Inflammatory macrophage (primary cell): ENCODE measurements at places on chromosomes 13 and 19.

DNA sequence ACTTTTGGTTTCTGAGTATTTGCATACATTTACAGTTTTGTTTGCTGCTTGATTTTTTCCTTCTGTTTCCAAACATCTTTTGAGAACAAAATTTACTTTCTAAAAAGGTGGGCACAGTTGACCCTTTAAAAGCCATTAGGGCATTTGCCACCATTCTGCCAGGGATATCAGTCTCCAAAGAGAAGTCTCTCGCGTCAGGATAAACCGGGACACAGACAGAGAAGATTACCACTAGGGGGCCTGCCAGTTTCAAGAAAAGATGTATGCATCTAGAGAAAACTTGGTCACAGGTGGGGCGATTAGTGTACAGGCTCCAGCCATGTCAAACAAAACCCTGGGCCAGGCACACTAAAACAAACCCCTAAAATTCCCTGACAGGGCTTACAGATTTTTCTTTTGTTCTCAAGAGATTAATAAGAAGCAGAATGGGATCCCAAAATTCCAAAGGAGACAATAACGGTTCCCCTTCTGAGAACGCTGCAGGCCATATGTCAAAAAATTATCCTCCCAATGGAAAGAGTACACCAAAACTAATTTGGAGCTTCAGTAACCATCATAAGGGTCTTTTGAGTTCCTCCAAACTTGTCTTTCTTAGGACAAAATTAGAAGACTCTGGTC lies 10.7 kb upstream of the PABPC3 start:
- no peak for DNase-seq

- no peak for DNase-seq
Observed at GRCh38 chr13:80430561-80430960, 89.6 kb upstream of the SPRY2 start.

- peak; percentile 55 for DNase-seq
Observed at GRCh38 chr19:8194528-8195267, 14.5 kb upstream of the CERS4 start.

GRCh38 chr13:105805892-105806627 lies 729.4 kb downstream of the EFNB2 start:
- no peak for DNase-seq

DNA sequence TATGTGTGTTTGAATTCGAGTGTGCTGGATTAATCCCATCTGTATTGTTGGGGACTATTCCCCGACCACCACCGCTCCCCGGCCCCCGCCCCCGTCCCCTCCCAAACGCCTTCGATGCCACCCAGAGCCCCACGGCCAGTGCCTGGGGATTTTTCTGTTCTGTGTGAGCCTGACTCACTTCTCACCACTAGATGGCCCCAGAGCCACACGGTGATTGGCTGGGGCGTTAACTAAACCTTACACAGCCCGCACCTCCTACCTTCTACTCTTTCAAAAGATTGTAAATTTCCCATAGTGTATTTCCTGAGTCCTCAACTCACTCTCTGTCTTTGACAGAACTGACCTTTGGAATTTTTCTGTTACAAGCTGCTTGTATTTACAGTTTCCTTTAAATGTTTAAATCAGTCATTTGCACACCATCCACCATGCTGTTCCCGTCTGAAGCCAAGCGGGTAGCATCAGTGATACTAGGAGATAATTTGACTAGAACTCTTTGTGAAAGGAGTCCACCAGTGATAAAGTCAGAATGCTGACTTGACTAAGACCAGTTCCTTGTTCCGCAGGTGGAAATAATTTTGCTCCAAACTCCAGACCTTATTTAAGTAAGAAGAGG lies 61.4 kb downstream of the RFX2 start:
- DNase-seq: peak; percentile 85
